ENCODE measurements at places on chromosomes 1 and 21.

DNA sequence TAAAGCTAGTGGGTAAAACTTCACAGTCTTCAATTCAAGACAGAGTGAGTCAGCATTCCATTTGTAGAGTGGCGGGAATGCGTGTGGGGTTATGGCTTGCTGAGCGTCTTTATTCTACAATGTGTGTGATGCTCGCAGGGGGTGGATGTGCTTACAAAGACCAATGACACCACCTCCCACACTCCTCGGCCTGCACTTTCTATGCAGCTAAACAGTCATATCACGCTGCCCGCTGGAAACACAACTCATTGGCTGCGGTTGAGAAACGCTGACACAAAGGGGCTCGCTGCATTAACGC, 298.5 kb downstream of the PCP4 start:
- DNase-seq = no peak

- no peak for DNase-seq
These were observed 1.6 kb upstream of the MAP7D1 start for GRCh38 chr1:36154335-36154734.

- DNase-seq = no peak
These were observed 42.6 kb upstream of the KLF17 start for GRCh38 chr1:44076066-44076465.

DNA sequence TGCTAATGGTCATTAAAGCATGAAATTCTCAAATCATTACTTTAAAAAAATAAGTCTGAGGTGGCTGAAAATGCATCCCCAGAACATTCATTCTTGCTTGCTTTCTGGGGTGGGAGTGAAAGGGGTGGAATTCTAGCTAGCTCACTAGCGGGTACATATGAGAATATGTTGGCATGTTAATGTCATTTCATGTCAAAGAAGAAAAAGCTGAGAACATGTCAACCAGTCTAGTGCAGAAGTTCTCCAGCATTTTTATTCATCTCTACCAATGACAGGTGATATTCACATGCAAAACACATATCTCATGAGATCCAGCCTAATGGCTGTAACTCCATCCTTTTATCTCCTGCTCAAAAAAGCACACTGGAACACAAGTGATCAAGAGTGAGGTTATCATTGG, 49.1 kb downstream of the ZNHIT6 start:
- DNase-seq = no peak

DNA sequence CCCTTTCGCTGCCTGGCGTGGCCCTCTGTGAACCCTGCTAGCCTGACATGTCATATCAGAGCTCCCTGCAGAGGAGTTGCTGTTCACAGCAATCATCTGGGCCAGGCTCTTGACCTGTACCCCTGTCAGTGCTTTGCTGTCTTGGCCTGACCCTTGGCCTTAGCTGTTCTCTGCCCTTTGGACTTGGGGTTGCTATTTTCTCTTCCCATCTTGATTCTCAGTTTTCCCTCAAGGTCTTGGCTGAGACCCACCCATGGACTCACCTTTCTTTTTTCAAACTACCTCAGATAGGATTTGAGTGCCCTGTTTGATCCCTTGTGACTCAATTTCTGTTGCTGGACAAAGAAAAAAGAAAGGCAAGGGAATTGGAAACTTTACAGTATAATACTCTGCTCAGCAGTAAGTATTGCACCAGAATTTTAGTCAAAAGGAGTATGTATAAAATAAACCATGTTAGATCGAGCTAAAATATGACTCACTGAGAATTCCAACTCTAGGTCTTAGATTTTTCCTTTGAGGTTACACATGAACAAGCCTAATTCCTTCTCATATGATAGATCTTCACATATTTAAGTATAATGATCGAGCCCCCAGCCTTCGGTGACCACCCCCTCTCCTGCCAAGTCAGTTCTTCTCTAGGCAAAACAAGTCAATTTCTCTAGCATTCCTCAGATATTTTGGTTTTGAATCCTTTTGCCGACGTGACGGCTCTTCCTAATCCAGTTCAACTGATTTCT, 110.5 kb downstream of the NGF start:
- DNase-seq = no peak

DNA sequence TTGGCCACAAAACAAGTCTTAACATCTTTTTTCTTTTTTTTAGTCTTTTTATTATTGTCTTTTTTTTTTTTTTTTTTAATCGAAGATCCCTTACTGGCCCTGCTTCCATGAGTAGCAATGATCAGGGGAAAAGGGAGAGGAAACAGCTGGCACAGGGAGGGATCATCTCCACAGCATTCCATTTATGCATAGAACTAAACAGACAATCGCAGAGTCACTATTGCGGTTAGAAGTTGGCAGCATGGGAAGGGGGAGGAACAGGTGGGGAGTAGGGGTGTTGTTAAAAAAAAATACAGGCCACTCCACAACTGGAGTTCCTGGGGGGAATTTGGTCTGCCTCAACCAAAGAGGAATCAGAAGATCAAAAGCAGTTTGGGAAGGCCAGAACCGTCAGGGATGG, 55.4 kb downstream of the C1orf185 start:
- DNase-seq = no peak

GRCh38 chr21:38806153-38806941, 618 bp downstream of the ETS2 start:
- DNase-seq = peak; percentile 6

- DNase-seq = no peak
These were observed 17.9 kb upstream of the RGS18 start for GRCh38 chr1:192140382-192140781.

DNA sequence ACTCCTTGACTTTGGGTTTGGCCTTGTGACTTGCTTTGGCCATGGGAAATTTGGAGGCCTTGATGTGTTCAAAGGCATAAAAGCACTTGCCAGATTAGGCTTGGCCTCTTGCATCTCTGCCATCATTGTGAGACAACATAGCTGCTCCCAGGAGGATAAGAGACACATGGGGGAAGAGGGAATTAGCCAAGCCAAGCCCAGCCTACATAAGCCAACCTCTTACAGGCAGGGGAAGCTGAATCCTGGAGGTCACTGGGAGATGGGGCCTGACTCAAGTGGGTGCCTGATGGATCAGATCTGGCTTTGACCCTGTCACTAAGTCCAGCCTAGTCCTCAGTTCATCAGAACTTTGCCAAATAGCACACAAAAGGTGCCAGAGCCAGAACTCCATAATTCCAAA, 37.6 kb upstream of the HMGB4 start:
- no peak for DNase-seq

DNA sequence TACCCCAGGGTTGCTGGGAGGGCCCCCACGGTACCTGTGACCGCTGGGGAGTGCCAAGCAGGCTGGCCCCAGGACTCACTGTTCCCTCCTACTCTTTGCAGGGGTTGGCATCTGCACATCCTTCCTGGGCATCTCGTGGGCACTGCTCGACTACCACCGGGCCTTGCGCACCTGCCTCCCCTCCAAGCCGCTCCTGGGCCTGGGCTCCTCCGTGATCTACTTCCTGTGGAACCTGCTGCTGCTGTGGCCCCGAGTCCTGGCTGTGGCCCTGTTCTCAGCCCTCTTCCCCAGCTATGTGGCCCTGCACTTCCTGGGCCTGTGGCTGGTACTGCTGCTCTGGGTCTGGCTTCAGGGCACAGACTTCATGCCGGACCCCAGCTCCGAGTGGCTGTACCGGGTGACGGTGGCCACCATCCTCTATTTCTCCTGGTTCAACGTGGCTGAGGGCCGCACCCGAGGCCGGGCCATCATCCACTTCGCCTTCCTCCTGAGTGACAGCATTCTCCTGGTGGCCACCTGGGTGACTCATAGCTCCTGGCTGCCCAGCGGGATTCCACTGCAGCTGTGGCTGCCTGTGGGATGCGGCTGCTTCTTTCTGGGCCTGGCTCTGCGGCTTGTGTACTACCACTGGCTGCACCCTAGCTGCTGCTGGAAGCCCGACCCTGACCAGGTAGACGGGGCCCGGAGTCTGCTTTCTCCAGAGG, 6.8 kb downstream of the XKR8 start:
- no peak for DNase-seq

DNA sequence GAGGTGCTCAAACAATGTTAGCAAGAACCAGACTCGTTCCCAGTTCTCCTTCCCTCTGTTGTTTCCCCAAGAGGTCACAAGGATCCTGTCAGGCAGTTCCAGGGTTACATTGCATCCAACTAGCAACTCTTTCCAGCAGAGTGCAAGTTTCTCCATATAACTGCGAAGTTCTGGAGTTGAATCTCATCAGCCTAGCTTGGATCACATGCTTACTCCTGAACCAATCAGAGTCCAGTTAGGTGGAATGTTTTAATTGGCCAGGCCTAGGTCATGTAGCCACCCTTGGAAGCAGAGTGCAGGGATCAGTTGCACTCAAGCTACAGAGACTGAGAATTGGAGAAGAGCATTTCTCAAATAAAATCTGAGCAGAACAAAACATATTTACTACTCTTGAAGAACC, 15.9 kb upstream of the PIK3R3 start:
- no peak for DNase-seq

- DNase-seq = no peak
These were observed 88.4 kb downstream of the ADGRL2 start for GRCh38 chr1:81889166-81889565.

- DNase-seq = no peak
These were observed 19.7 kb downstream of the SRSF4 start for GRCh38 chr1:29162025-29162424.

GRCh38 chr1:24987875-24988557, 57.9 kb upstream of the RUNX3 start:
- DNase-seq = no peak

GRCh38 chr1:230753191-230753585, 6.0 kb downstream of the CAPN9 start:
- DNase-seq = no peak

- no peak for DNase-seq
These were observed 510.7 kb downstream of the RWDD3 start for GRCh38 chr1:95744731-95745130.

GRCh38 chr1:77089756-77090155, 129.5 kb downstream of the PIGK start:
- DNase-seq = no peak

- no peak for DNase-seq
These were observed 23.3 kb upstream of the C1orf105 start for GRCh38 chr1:172397221-172397620.

DNA sequence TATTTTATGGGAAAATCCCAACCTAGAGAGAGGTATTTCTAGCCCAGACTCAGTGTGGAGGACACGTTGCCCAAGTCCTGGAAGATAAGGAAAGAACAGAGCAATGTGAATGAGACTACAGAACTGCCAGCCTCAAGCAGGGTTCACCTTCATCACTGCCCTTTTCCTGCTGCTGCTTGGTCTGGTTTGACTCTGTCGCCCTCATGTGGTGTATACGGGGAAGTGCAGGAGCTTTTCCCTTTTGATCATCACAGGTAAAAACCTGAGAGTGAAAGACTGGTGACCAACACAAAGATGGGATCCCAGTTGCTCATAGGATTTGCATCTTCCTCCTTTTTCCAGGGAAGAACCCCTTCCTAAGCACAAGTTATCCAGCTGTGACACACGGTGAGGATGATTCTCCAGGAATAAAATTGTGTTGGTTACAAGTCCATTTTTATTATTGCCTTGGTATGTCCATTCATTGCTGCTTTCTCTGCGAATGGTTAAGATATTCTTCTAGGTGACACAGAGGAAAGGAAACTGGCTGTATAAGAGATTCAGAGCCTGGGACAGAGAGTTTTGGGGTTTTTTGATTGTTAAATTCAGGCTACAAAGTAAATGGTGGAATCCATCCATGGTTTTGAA, 89.5 kb upstream of the CD53 start:
- peak; percentile 26 for DNase-seq

DNA sequence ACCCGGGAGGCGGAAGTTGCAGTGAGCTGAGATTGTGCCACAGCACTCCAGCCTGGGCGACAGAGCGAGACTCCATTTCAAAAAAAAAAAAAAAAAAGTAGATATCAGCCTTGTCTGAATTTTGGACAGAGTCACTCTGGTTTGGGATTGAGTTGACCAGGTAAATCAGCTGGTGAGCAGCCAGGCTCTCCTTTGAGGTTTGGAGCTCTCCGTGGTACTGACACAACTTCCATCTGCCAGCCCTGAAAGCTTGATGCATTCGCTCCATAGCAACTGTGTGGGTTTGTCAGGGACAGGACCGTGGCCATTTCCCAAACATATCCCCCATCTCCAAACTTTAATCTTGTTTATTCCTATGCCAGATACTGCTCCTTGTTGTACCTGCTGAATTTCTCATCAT, 155.2 kb downstream of the DMRTA2 start:
- no peak for DNase-seq

- no peak for DNase-seq
These were observed 270.1 kb downstream of the BRINP2 start for GRCh38 chr1:177440821-177441220.

DNA sequence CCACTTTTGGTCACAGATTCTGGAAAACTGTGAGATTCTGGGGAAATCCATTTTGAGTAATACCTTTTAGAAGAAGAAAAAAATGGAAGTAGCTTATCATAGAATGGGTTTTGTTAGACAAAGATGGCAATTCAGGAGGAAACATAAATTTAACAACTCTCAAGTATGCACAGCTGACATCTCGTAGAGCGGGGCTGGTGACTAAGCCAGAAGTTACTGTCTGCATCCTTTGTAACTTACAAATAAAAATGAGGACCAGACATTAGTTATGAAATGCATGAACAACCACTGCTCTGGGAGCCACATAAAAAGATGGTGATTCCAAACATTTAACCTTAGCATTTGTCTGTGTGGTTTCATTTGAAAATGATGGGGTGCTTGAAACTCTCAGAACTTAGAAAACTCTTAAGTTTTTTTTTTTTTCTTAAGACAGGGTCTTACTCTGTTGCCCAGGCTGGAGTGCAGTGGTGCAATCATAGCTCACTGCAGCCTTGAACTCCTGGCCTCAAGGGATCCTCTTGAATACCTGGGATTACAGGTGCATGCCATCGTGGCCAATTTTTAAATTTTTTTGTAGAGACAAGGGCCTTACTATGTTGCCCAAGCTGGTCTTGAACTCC, 49.2 kb upstream of the ATP5PO start:
- no peak for DNase-seq

DNA sequence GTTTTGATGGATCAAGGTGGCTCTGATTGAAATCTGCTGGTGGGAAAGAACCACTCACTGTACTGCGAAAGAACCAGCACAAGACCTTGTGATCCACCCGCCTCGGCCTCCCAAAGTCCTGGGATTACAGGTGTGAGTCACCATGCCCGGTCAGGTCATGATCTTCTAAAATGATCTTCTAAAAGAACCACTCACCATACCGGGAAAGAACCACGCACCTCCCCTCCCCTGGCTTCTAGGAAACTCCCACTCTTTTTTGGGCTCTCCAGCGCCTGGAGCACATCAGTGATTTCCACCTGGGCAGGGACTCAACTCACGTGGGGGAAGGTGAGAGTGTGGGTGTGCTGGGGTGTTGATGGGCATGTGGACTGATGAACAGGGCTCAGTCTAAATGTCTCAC, 7.9 kb upstream of the RAB7B start:
- DNase-seq = no peak

GRCh38 chr1:176795929-176796328, 333.0 kb downstream of the PAPPA2 start:
- no peak for DNase-seq

GRCh38 chr1:54371942-54372275, 34.3 kb downstream of the SSBP3 start:
- DNase-seq = no peak
